ENCODE measurements at places on chromosomes 7 and 10.
A peak's percentile ranks its signal among the peaks of the same experiment; 100 is the strongest.

GRCh38 chr7:99267841-99268576 is 4.6 kb upstream of the MYH16 start:
- peak; percentile 14 for DNase-seq

DNA sequence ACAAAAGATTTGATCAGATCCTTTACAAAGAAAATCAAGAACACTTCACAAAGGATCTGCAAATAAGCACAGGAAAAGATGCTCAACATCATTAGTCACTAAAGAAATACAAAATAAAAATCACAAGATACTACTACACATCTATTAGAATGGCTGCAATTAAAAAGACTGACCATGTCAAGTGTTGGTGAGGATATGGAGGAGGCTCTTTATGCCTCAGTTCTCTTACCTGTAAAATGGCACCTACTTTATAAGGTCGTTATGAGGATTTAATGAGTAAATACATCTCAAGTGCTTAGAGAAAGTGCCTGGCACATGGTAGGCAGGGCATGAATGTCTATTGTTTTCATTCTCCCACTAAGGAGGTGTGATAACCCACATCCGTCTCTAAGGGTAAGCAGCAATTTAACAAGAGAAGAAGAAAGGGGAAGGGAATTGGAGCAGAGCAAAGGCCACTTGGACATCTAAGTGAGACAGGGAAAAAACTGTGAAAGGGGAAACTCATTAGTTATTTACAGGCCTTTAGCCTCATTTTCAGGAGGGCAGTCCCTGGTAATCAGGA is 157.5 kb upstream of the NFE2L3 start:
- no peak for DNase-seq

GRCh38 chr10:14040787-14041631 is 289.7 kb downstream of the FRMD4A start:
- DNase-seq, result no peak

GRCh38 chr10:12726971-12727831 is 274.3 kb downstream of the CCDC3 start:
- DNase-seq, result peak; percentile 32

- no peak for DNase-seq
These were observed 2.6 kb downstream of the VWC2 start for GRCh38 chr7:49775949-49776443.

GRCh38 chr10:95445837-95446486 is 115.2 kb downstream of the SORBS1 start:
- peak; percentile 58 for DNase-seq

DNA sequence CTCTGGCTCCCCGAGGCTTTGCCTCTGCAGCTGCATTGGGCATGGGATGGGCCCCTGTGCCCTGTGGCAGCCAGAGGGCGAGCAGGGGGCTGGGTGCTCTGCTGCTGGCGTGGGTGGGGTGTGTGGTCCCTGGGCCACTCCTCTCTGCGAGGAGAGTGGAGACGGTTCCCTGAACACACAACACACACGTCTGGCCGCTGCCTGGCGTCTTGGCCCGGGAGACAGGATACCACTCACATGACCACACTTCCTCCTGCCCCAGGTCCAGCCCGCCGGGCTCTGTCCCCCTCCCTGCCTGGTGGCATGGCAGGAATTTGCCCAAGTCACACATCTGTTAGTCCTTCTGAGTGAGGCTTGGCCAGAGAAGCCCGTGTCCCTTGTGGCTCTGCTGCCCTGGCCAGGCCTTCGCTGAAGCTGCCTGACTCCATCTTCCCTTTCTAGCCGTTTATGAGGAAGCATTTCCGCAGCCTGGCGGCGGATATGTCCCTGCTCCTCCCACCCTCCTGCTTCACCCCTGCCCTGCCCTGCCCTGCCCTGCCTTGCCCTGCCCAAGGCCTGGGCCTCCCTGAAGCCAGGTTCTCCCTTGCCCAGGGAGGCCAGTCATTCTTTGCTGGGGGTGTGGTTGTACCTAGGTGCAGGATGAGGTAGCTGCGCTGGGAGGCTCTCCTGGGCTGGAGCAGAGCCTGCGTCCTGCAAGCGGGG is 3.0 kb downstream of the BRI3 start:
- DNase-seq, result peak; percentile 24

DNA sequence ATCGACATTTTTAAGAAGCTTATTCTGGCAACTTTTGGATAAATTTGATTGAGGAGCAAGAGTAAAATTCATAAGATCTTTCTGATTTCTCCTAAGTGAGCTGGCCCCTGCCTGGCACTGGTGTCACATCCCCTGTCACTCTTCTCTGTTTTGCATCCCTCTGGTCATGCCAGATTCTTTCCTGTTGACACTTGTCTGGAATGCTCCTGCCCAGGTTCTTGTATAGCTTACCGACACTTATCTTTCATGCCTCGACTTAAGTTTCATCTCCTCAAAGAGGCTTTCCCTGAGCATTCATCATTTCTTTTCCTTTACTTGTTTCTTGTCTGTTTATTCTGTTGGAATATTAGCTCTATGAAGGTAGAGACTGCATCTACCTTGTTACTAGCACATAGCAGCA is 22.2 kb upstream of the AASS start:
- no peak for DNase-seq

DNA sequence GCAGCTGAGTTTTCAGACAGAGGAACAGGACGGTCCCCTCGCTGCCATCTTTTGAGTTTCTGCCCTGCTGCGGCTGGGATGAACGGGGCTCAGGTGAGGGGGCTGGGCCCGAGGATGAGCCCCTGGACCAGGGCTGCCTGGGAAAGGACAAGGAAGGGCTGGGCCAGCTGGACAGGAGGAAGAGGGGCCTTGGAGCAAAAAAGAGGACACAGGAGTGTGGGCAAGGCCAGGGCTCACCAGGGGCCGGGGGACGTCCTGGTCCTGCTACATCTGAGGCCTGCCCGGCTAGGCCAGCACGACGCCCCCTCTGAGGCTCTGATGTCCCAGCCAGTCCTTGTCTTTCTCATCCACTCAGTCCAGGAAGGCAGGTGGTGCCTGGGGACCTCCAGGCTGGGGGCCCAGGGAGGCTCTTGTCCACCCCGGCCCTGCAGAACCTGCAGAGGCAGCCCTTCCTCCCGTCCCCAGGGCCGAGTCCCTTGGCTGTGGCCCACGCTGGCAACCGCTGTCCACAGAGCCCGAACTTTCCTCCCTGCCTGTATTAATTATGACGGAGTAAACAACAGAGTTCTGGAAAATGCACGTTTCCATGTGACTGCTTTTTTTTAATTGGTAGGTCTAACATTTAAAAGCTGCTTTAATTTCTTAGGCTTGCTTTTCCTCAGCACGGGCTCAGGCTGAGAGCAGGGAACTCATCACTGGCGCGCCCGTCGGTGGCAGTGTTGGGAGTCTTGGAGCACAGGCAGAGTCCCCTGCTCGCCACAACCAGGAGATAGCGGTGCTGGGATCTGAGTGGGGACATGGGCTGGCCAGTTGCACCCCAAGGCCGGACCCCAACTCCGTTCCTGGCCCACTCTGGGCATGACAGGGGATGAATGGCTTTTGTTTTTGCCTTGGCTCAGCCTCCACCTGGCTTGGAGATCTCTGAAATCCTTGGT is 187.7 kb downstream of the ELFN1 start:
- DNase-seq, result peak; percentile 50

DNA sequence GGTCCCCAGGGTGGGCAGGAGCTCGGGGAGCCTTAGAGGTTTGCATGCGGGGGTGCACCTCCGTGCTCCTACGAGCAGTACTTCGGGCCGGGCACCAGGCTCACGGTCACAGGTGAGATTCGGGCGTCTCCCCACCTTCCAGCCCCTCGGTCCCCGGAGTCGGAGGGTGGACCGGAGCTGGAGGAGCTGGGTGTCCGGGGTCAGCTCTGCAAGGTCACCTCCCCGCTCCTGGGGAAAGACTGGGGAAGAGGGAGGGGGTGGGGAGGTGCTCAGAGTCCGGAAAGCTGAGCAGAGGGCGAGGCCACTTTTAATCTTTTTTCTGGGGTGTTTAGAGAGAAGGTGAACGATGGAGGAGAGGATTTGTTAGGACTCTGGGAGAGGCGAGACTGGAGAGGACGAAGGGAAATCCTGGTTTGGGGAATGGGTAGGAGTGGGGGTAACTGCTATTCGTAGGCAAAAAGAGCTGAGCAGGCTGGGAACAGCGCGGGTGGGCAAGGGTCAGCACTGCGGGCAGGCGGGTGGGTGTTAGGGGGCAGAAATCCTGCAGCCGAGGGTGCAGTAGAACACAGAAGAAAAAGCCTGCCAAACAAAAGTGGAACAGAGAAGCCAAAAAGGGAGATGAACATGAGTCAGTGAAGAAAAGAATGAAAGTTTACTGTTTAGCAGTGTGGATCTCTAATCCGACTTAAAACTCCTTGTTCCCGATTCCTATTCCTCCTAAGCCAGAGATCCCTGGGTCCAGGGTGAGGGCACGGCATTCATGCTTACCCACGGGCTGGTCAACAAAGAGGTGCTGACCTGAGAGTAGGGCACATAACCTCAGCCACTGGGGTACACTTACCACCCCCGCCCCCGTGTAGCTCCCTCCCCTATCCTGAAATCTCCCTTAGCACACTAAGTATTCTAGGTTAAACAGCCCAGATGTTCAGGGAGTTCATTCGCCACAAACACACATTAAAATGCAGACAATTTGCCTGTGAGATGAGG is 26.9 kb downstream of the PRSS2 start:
- peak; percentile 34 for DNase-seq

DNA sequence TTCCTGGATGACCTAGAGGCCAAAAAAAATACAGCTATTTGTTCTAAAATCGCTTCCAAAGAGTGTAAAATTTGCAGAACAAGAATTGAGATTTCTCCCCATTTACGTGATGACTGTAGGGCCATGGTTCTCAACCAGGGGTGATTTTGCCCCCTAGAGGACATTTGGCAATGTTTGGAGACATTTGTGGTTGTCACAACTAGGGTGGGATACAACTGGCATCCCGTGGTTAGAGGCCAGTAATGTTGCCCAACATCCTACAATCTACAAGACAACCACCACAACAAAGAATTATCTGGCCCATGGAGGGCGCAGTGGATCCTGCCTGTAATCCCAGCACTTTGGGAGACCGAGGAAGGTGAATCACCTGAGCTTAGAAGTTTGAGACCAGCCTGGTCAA is 22.8 kb upstream of the MALSU1 start:
- DNase-seq, result no peak

- no peak for DNase-seq
These were observed 335.2 kb upstream of the ZNF32 start for GRCh38 chr10:43983856-43984271.

DNA sequence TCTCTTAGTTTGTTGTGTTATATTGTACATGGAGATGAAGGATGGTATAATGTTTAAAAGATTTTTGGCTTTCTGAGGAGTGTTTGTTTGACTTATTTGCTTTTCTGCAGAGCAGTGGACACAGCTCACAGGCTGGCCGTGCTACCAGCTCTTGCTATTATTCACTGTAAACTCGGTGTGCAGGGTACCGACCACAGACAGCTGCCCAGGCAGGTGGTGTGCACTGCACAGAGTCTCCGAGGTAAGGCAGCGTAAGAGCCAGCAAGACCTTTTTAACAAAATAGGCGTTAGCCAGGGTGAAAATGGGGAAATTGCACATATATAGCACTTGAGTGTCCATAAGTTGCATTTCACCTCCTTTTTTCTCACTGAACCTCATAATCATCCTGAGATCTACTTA is 438.0 kb downstream of the CNTNAP2 start:
- no peak for DNase-seq
